ENCODE measurements at places on chromosomes 4 and X.

DNA sequence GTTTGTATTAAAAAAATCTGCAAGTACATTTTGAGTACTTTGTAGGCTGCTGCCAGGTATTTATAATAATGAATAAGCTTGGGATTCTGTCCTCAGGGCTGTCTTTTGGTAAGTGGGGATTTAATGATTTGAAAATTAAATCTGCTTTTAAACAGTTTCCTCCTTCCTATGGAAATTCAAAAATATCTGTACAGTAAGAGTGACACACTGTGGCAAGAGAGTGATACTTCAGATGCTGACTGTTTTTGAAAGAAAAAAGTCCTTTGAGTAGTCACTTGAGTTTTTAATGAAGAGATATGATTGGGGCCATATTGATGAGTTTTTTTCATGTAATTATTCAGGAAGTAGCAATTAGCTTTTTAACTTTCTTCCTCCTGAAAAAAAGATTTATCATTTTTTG is 49.2 kb downstream of the SMARCAD1 start:
- H3K27me3 ChIP-seq, result no peaks in the 10 kb centered on the region
- H3K36me3 ChIP-seq, result no peaks in the 10 kb centered on the region
- no peak overlapping the region for H3K27ac ChIP-seq
- no peak overlapping the region for H3K4me3 ChIP-seq
- no peak for DNase-seq
- H3K4me1 ChIP-seq, result no peaks in the 10 kb centered on the region

GRCh38 chr4:11489453-11490083 is 60.9 kb upstream of the HS3ST1 start:
- H3K27me3 ChIP-seq, result no peaks in the 10 kb centered on the region
- peaks cover 6% of the 10 kb centered on the region for H3K4me1 ChIP-seq
- H3K27ac ChIP-seq, result peak overlapping the region; percentile 4
- no peak for DNase-seq
- no peaks in the 10 kb centered on the region for H3K36me3 ChIP-seq
- H3K4me3 ChIP-seq, result no peak overlapping the region

GRCh38 chrX:10597871-10598270 is 22.5 kb downstream of the MID1 start:
- DNase-seq, result no peak
- H3K27me3 ChIP-seq, result no peaks in the 10 kb centered on the region

DNA sequence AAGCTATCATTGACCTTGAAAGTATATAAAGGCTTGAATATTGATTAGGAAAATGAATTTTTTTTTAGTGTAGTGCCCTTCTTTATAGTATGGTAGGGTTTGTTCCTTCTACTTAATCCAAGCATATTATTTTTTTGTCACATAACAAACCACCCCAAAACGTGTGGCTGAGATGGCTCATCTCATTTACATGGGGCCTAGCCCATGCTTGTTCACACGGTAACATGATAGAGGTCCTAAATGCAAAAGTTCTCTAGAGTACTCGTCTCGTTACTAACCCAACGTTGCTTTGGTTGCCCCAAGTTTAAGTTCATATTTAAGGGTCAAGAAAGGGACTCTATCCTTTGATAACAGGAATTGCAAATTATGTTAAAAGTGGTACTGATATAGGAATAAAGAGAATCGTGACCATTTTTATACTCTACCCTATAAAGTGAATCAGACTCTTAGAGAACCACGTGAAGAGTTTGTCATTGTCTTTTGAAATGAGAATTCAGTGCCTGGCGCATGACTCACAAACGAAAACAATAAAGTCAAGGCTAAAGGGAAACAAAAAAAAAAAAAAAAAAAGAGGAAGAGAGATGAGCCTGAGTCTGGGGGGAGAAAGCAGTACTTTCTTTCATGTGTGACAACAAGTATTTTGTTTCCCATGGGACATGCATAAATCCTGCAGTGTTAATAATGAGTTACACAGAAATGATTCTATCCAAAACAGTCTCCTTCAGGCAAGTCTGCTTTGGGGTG is 402.8 kb upstream of the NWD2 start:
- DNase-seq, result no peak
- no peaks in the 10 kb centered on the region for H3K27me3 ChIP-seq
- H3K36me3 ChIP-seq, result no peaks in the 10 kb centered on the region
- no peak overlapping the region for H3K4me3 ChIP-seq

DNA sequence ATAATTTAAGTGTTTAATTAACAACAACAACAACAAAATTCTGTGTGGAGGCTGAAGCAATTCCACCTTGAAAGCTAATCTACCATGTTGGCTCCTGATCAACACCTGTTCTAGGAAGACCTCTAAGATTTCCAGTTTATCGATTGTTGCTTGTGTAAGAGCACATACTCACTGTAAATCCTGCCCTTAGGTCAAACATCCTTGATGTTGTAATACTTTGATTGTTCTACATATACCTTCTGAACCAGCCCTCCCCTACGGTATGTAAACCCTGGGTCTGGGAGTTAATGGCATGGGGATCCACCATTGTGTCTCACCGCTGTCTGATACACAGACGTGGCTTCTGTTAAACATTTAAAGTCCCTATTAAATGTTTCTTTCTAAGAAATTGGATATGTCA is 73.2 kb downstream of the RASL11B start:
- no peaks in the 10 kb centered on the region for H3K27me3 ChIP-seq
- no peak for DNase-seq
- H3K27ac ChIP-seq, result no peak overlapping the region
- no peaks in the 10 kb centered on the region for H3K4me1 ChIP-seq
- no peak overlapping the region for H3K4me3 ChIP-seq

DNA sequence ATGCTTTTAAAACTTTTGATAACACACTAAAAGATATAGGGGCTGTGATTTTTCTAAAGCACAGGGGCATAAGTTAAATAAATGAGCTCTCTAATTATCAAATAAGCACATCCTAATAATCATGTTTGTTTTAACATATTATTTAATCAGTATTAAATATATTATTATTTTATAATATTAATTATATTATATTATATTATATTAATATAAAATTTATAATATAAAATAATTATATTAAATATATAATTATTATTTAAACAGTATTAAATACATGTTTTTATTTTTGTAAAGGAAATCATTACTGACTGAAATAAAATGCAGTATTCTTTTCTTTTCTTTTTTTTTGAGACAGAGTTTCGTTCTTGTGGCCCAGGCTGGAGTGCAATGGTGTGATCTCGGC is 136.5 kb downstream of the IL15 start:
- no peaks in the 10 kb centered on the region for H3K27me3 ChIP-seq
- no peak for DNase-seq
- H3K4me3 ChIP-seq, result no peak overlapping the region
- H3K4me1 ChIP-seq, result peaks cover 8% of the 10 kb centered on the region
- no peak overlapping the region for H3K27ac ChIP-seq

Data from esophagus squamous epithelium (tissue), 5 donors.